ENCODE measurements at places on chromosomes 13 and 19.

DNA sequence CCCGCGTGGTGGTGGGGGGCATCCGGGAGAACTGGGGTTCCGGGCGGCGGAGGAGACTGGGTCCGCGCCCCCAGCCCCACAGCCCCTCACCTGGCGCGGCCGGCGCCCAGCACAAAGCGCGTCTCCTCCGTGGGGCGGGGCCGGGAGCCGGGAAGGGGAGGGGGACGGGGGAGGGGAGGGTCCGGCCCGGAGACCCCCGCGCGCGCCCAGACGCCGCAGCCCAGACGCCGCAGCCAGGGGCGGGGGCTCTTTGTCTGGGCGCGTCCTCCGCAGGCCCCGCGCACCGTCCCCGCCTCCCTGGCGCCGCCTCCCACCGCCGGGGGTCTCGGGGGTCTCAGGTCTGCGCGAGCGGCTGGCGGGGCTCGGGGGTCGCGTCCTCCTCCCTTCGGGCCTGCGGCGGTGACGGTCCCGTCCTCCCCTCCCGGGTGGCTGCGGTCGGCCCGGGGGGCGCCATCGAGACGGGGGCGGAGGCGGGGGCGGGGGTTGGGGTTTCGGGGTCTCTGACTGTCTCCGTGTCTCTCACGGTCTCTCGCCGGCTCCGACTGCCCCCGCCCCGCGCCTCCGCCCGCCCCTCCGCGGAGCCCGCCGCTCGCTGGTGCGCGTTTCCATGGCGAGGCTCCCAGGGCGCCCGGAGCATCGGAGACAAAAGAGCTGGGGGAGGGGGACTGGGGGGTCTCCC lies at the start of gene PLPPR3:
TSS of gene PLPPR3 (minus strand) at position 131 of the 679 bp plus-strand sequence. CDS start 396 bp downstream, outside the sequence.
- no peak for DNase-seq

DNA sequence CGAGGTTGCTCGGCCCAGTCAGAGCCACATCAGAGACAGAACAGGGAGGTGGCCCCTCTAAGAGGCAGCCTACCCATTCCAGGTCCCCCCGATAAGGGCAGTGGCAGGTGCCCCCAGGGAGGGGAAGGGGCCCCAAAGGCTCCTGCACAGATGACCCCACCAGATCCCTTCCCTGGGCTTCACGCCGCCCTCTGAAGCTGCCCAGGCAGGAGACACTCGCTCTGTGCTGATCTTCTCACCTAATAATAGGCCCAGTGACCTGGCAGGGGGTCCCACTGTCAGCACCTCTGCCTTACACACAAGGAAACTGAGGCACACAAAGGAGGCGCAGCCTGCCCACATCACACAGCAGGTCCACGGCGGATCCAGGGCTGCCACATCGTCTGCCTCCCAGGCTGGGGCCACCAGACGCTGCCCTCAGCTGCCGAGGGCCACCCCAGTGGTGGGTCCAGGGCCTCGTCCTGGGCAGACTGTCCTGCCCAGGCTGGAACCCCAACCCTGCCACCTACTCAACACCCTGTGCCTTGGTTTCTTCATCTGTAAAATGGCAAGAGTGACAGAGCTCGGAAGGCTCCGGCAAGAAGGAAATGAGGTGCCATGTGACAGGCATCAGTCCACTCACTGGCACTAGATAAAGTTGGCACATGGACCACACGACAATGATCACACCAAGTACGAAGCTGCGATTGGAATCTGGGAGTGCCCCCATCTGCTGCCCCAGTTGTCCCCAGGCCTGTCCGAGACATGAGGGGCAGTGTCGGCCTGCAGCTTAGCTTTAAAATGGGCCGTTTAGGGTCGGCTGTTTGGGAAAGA lies 56.5 kb downstream of the KLF2 start:
- DNase-seq, result no peak

DNA sequence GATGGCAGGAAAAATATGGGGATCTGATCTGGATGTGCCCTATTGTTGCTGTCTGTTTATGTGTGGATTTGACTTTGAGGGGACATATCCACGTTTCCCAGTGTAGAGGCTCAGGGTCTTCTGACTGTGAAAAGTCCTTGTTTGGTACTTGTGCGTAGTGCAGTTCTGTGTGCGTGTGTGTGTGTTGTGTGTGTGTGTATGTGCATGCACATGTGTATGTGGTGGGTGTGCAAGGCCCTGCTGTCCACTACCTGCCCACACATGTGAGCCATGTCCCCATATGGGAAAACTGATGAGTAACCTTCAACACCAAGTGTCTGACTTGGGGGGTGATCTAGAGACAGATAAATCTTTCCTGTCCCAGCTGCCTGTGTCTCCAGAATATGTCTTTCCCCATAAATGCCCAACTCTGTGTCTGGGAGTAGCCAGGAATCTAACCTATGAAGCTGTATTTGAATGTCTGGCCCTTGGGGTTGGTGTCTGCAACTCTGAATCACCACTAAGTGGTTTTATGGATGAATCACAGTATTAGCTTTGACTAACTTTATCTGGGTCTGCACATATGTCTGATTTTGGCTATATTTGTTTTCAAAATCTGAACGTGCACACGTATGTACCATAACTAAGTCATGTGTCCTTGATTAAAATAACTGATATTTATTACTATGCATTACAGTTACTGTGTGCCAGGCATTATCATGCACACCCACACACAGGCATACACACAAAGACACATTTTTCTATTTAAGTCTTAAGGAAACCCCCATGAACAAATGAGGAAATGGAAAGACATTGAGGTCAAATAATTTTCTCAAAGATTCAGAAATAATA lies 17.4 kb downstream of the KLK2 start:
- no peak for DNase-seq

DNA sequence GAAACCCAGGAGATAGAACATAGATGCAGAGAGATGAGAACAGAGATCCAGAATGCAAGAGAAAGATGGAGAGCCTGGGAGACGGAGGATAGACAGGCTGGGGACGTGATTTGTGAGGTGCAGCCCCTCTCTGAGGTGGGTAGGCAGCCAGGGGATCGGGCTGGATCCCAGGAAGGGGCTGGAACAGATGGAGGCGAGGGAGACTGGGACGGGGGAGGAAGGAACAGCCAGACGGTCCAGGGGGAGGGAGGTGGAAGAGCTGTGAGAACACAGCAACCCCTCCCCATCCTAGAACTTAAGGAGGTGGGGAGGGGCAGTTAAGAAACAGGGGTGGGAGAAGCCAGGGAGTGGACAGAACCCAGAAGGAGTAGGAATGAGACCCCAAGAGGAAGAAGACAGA lies 3.1 kb downstream of the SLC17A7 start:
- DNase-seq, result no peak

GRCh38 chr13:43315522-43315921 lies 292.1 kb downstream of the DNAJC15 start:
- no peak for DNase-seq

- DNase-seq, result no peak
These were observed 8.5 kb upstream of the USP29 start for GRCh38 chr19:57111329-57111644.

DNA sequence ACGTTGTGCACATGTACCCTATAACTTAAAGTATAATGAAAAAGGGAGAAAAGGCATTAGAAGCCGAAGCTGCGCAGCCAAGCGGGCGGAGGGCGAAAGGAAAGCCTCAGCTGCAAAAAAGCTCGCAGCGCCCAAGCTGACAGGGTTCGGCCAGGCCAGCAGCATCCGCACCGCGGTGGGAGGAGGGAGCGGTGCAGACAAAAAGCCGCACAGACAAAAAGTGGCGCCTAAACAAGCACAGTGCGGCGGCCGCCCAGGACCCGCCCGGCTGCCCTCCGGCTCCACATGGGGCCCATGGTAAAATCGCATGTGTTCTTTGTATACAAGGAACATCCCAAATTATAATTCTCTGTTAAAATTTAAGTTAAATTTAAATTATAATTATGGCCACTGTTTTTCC lies 42.4 kb downstream of the PSG3 start:
- no peak for DNase-seq

DNA sequence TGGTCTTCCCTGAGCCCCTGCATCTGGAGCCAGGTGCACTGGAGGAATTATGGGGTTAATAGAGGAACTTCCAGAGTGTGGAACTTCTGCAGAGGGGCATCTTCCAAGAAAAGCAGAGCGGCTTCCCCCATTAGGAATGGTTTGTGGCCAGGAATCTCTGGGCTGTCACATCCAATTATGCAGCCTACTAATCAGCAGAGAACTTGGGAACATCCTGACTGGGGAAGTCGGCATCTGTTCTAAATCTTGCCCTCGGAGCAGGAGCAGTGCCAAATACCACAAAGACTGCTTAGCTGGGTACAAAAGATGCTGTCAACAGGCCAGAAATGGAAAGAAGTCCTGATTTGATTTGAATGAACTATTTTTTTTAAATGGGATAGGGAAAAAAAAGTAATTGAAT lies 435.1 kb downstream of the ZNF536 start:
- DNase-seq, result no peak

DNA sequence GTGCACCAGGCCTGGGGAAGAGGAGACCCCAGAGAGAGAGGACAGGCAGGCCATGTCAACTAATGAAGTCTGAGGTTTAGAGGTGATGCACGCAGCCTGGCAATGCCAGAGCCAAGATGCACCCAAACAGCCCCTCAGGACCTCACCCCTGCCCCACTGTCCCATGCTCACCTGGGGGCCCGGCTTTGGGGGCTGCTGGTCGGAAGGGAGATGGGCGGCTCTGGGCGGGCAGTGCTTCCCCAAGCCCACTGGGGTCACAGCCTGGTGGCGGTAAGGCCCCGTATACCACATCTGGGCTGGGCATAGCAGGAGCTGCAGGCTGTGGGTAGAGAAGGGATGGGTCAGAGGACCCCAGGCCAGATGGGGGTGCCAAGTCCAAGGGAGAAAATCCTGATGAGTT lies 8.6 kb upstream of the TMEM161A start:
- no peak for DNase-seq

- no peak for DNase-seq
These were observed 6.3 kb downstream of the CIB3 start for GRCh38 chr19:16167055-16167454.

DNA sequence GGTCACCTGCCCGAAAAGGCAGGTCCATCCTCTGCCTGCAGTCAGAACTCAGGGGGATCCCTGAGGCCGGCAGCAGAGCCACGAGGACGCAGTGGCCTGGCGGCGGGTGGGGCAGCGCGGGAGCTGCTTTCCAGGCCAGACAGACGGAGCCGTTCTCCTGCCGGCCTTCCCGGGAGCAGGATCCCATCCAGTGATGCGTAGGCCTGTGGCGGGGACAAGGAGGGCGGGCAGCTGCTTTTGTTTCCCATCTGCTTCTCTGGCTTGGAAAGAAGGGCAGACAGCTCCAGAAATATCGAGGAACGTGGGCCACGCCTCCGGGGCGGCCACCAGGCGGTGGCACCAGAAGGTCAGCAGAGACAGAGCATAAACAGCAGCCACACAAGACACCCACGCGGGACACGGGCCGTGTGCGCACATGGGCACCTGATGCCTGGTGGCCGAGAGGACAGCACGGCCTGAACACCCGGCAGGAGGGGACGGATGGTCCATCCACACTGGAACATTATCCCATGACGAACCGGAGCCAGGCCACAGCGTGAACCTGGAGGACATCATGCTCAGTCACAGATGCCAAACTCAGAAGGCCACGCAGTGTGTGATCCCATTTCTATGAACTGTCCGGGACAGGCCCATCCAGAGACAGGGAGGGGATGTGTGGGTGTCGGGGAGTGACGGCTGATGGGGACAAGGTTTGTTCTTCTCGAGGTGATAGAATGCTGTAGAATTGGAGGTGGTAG lies 13.9 kb upstream of the MKNK2 start:
- no peak for DNase-seq

- DNase-seq, result no peak
These were observed 20.7 kb downstream of the AKT2 start for GRCh38 chr19:40264314-40265054.

DNA sequence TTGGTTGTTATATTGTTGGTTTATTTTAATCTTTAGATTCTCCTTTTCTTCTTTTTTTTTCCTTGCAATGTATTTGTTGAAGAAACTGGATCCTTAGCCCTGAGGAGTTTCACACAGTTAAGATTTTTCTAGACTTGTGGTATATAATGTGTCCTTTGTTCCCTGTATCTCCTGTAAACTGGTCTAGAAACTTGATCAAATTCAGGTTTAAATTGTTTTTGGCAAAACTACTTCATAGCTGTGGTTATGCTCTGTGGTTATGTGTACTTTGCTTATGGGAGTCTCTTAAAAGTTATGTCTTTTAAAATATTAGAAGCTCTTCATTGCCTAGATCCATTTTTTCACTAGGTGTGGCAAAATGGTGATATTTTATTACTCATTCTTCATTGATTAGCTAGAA lies 3.7 kb upstream of the MTRF1 start:
- no peak for DNase-seq

DNA sequence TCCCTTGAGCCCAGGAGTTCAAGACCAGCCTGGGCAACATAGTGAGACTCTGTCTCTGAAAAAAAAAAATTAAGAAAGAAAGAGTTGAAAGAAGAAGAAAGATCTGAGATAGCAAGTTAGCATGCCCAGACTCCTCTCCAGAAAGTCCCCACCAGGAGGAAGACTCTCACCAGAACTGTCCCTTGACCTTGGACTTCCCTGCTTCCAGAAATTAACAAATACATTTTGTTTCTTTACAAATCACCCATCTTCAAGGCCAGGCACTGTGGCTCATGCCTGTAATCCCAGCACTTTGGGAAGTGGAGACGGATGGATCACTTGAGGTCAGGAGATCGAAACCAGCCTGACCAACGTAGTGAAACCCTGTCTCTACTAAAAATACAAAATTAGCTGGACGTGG lies 44.3 kb upstream of the KLF2 start:
- DNase-seq, result no peak

DNA sequence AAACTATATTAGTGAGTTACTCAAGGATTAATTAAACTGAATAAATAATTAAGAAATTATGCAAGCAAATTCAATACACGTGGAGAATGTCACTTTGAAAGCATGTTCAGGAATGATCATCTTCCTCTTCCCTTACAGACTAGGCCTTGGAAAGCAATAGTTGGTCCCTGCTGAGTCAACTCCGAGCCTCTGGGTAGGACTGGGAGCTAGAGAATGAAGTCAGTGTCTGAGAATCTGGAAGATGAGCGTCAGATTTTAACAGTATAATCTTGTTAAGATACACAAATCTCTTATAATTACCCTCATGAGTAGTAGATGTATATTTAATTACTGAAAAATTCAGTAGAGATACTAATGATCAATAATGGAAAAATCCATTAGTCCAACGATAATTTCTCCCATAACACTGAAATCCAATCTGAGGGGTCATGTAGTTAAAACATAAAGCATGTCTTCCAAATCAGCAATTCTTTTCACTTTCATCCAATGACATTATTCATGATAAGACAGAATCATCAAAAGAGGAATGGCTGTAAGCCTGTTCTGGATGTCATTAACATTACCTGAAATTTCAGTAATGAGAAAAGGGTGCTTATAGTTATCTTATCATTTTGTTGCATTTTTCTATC lies 423.0 kb downstream of the DCT start:
- no peak for DNase-seq

DNA sequence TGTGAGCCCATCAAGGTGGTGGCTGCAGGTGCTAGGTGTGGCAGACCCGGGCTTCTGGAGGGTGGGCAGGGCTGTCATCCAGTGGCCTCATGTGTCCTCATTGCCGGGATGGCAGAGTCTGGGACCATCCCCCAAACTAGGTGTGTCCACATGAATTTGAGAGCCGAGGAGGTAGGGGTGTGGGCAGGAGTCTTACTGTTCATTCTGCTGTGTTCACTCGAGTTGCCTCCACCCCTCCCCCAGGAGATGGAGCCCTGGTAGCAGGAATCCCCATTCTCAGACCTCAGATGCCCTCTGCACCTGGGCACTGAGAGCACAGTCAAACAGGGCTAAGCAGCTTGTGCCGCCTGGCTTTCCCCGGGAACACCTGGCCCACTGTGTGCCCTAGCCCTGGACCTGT lies 22.4 kb downstream of the NAXD start:
- no peak for DNase-seq

- DNase-seq, result peak; percentile 24
These were observed 61.4 kb downstream of the CCNE1 start for GRCh38 chr19:29873024-29873800.

Measured in hematopoietic multipotent progenitor cell treated with erythropoietin and hydrocortisone succinate and interleukin-3 and kit ligand, for 8 days (in vitro differentiated cells).